ENCODE measurements at places on chromosomes 5 and 9.
A peak's percentile ranks its signal among the peaks of the same experiment; 100 is the strongest.

GRCh38 chr9:6925836-6926235, 168.1 kb downstream of the KDM4C start:
- DNase-seq: no peak

DNA sequence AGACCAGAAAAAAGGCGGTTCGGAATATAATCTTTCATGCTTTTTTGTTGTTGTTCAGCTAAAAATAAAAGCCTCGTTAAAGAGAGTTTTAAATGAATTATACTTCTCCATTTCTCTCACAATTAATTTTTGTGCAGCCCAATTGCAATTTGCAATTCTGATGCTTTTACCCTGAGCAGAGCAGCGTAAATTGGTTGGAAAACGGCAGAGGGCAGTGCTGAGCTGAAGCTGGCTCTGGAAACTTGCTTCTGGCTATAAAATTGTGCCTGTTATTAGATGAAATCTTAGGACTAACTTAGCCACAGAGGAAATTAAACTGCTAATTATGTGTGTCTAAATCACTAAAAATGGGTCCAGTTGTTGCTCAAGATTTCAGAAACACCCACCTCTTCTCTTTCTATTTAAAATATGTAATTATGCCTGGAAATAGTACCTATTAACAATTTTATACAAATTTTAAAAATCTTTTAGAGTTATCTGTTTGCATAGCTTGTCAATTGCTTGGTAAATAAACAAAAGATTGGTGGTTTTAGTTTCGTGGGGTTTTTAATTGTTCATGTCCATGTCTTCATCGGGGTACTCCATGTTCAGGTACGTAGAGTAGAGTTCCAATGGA, 441.8 kb upstream of the TLE4 start:
- no peak for DNase-seq

DNA sequence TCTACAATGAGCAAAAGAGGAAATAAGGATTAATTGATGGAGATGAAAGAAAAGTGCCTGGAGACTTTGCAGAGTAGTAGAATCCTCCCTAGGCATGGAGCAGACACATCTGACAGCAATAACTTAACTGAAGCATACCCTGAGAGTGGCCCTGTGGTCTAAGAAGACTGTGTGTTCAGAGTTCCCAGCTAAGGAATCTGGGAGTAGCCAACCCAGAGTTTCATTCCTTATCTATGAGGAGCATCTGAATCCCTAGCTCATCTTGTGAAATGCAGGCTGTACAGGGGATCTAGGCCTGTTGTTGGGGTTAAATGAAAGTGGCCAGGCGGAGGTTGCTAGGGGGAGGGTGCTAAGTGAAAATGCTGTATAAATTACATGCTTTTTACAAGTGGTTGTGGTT, 233.1 kb upstream of the FBXL7 start:
- DNase-seq: no peak

GRCh38 chr5:81235287-81236072, 2.4 kb downstream of the CKMT2 start:
- no peak for DNase-seq

- DNase-seq: no peak
Measured at GRCh38 chr5:178291969-178292825, 59.6 kb upstream of the PHYKPL start.

DNA sequence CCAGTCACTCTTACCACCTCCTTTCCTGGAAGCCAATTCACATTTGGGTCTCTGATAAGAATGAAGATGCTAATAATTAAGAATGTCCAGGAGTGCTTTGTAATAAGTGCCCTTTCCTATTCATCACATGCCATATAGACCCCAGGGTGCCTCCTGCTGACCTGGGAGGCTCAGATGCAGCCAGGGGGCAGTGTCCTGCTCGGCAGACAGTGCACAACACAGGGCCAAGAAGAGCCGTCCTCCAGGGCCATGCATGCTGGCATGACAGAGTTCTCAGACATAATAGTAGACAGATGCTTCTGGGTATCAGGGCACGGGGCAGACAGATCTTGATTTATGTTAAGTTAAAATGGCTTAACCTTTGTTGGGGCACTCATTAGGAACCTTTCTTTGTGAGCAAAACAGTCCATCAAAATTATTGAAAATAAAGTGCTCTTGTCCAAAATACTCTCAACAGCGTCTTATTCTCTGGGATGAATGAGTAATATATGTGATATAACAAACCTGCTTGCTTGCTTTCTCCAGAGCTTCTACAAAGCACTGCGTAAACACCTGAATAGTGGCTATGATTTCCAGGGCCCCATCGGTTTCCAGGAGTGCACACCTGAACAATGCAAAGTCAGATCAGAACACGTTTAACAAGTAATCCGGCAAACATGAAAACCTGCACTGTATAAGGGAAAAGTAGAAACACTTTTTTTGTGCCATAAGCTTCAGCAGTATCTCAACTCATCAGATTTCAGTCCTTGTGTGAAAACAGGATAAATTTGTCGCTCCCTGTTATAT, 192.7 kb downstream of the FANCC start:
- no peak for DNase-seq

- no peak for DNase-seq
Measured at GRCh38 chr5:38853753-38854470, 8.1 kb downstream of the OSMR start.

- DNase-seq: peak; percentile 2
Measured at GRCh38 chr9:72557549-72557948, 36.1 kb downstream of the TMC1 start.

GRCh38 chr5:172147857-172148256, 40.2 kb downstream of the STK10 start:
- DNase-seq: no peak

DNA sequence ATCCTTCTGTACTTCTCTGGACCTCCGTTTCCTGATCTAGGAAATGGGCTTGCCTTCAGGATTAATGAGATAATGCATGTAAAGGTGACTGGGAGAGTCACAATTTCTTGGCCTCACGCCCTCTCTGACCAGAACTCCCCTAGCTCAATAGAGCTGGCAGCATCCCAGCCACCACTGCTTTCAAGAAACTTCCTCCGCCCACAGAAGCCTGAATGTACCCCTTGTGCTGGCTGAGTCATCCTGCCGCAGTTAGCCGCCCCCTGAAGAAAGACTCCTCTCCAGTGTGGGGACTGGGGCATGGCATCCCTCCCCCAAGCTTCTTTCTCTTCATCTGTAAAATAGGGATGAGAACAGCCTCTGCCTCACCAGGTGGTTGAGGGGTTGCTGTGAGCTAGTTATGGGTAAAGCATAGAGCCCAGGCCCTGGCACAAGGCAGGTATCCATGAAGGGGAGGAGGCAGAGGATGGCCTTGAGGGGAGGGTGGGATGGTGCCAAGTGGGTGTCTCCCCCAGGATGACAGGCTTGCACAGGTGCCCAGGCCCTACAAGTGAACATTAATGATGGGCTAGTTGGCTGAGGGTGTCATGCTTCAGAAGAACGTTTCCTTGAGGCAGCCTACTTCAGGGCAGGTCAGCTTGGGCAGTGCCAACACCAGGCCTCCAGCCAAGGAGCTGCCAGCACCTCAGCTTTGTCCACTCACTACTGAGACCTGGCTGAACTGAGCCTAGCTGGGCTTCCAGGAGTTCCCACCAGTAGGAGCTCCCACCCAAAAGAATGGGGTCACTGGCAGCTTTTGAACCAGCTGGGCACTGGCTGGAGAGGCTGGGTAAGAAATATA, 3.4 kb downstream of the PDLIM4 start:
- DNase-seq: peak; percentile 22

GRCh38 chr5:122561209-122561608, 213.7 kb upstream of the SNX2 start:
- no peak for DNase-seq

DNA sequence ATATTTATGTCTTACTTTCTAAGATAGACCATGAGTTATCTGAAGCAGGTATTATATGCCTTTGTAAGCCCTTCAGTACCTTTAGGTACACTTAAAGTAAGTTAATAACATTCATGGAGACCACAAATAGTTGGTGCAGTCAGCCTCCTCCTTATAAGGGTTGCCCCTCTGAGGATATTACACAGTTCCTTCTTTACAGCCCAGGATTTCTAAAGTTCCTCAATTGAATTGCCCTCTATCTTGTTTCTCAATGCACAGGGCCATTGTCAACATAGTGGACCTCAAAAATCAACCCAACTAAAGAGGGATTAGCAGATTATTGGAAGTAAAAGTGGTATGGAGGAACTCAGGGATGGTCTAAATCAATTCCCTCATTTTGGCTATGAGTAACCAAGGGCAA, 50.3 kb downstream of the HMHB1 start:
- no peak for DNase-seq

DNA sequence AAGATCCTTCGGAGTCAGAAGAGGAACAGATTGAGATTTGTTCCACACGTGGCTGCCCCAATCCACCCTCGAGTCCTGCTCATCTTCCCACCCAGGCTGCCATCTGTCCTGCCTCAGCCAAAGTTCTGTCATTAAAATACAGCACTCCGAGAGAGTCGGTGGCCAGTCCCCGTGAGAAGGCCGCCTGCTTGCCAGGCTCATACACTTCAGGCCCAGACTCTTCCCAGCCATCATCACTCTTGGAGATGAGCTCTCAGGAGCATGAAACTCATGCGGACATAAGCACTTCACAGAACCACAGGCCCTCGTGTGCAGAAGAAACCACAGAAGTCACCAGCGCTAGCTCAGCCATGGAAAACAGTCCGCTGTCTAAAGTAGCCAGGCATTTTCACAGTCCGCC, 85.9 kb downstream of the GOLPH3 start:
- no peak for DNase-seq

GRCh38 chr9:116705531-116705930, 18.4 kb downstream of the TRIM32 start:
- no peak for DNase-seq

DNA sequence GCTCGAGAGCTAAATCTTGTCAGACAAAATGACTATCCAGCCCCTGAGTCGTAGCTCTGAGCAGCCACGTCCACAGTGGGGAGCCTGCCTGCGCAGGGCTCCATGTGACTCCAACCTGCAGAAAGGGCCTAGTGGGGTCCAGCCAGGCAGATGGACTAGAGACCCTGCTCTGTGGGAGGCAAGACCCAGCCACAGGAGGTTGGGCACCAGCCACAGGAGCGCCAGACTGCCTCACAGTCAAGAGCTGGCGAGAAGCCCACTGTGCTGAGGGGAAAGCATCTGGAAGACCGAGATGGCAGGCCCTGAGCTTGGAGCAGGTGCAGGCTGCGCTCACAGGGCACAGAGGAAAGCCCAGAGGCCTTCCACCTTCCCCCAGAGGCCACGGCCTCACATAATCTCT, 61.4 kb downstream of the C5orf15 start:
- DNase-seq: no peak

- DNase-seq: peak; percentile 52
Measured at GRCh38 chr9:104991144-104991953, 63.4 kb upstream of the ABCA1 start.

DNA sequence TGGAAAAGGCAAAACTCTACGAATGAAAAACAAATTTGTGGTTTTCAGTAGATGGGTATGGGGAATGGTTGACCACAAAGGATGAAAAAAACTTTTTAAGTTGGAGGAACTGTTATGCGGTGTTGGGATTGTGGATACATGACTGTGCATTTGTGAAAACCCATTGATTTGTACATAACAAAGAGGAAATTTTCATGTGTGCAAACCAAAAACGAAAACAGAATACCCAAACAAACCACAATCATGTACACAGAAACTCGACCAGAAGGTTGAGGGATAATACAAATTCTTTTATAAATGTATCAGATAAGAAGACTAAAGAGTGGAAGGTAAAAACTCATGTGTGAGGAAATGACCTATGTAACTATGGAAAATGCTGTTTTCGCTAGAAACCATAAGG, 1012.4 kb downstream of the CDH18 start:
- no peak for DNase-seq

DNA sequence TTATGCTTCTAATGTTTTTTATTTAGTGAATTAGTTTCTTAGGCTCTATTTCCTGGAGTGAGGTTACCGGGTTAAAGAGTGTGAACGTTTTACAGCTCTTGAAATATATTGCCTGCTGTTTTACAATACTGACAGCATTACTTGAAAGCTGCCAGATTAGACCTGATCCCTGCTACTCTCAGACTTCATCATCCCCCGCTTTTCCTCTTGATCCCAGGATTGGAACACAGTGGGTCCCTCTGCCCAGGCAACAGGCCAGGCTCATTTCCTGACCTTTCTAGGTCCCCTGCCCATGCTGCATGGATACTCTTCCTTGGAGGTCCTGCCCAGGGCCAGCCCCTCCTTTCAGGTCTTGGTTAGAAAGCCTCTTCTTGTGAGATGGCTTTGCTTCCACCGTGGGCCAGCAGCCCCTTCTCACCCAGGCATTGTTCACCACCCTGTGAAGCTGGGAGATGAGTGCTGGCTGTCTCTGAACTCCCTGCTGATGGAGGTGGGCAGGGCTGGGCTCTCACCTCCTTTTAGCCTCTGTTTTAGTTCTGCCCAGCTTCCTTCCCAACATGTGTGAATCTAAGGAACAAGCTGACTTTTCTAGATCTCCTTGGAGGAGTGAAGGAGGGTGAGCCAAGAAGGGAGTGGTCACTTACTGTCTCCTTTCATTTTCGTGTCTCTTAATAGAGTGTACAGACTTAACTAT, 15.5 kb upstream of the FAM120AOS start:
- DNase-seq: no peak

DNA sequence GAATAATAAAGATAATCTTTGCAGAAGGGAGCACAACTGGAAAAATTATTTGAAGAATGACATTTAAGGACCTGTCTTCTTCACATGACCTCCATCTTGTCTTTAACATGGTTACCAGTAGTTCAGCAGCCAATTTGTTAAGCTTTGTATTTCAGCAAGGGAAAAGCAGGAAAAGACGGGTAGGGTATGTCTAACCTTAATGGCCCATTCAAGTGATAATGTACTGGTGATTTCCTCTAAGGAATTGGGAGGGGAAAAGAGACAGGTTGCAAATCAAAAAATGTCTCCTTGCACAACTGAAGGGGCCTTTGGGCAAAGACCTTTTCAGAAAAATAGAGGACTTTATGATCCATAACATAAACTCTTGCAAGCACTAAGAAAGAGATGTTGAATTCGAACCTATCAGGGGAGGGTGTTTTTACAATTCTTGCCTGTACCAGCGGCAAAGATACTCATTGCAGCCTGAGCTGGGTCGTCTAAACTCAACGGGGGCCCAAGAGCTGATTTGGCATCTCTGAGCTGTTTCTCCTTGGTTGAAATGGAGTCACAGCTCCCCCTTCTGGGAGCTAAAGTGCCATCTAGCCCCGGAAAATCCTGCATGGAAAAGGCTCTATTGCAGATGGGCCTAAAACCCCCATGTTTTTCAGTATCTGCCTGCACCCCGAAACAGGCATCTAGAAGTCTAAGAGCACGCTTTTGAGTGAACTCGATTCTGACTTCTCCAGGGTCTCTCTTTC, 3.8 kb downstream of the BRINP1 start:
- DNase-seq: no peak

All from stimulated activated CD8-positive, alpha-beta memory T cell treated with anti-CD3 and anti-CD28 coated beads, Interleukin-4, amount 100 ng/mL, for 4 hours (primary cell).